CD8-positive, alpha-beta memory T cell (primary cell): ENCODE measurements at places on chromosomes 5 and 9.

DNA sequence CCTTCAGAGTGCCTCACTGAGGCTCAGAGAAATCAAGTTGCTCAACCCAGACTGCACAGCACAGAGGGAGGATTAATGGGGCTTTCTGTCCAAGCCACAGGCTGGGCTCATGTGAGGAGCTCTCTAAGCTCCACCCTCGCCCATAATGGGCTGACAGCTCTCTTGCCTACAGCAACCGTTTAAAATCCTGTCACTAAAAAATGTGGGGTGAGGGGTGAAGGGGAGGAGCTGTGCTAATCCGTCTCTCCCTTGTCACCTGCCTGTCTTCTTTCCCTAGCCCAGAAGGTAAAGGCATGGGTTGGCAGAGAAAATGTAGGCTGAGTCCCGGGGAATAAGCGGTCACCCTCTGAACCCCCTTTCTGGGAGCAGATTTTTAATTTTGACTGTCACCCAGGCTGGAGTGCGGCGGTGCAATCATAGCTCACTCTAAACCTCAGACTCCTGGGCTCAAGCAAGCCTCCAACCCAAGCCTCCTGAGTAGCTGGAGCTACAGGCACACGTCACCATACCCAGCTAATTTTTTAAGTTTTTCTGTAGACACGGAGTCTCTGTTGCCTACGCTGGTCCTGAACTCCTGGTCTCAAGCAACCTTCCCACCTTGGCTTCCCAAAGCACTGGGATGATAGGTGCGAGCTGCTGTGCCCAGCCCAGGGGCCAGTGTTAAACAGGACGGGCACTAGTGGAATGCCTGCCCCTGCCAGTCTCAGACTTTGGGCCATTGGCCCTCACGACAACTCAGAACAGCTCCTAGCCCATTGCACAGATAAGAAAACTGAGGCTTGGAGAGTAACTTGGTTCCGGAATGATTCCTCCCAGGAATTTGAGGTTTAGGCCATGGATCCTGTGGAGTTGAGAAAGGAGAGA is 89.5 kb downstream of the LMX1B start:
- no peak for DNase-seq

- no peak for DNase-seq
Observed at GRCh38 chr5:36841677-36842076, 34.9 kb upstream of the NIPBL start.

DNA sequence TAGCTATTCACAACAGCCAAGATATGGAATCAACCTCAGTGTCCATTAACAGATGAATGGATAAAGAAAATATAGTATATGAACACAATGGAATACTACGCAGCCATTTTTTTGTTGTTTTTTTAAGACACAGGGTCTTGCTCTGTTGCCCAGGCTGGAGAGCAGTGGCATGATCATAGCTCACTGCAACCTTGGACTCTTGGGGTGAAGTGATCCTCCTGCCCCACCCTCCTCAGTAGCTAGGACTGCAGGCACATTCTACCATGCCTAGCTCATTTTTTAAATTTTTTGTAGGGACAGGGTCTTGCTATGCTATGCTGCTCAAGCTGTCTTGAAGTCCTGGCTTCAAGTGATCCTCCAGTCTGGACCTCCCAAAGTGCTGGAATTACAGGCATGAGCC is 38.5 kb downstream of the CERT1 start:
- DNase-seq, result no peak

DNA sequence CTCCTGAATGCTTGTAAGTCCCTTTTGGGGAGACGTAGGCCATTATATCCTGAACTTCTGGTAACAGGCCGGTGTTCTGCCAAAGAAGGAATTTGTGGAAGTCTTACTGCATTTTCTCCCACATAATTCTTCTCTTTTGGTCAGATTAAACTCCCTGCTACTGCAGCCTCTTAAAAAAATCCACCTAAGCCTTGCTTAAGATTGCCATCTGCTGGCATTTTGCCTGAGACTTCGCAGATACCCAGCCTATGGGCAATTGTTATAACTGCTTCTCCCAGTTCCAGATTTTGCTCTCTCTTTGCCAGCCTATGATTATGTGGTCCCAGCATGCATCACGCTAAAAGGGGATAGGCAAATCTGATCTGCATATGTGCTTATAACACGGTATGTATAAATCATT is 391.6 kb upstream of the CHD1 start:
- DNase-seq, result peak; percentile 1

DNA sequence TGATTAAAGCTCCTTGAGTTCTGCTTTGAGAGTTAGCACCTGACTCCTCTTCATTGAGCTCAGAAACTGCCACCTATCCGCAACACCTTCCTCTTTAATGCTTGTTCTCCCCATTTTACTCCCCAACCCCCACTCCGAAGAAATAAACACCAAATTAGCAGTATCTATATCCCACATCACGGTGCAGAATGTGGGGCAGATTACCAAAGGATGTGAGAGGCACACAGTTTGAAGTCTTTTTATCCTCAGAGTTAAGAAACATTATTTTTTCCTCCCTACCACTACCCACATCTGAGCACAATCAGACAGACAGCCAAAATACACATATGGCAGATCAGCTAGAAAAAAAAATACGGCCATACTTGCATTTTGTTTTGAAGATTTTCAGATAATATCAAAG is 26.1 kb upstream of the IL7R start:
- peak; percentile 89 for DNase-seq

DNA sequence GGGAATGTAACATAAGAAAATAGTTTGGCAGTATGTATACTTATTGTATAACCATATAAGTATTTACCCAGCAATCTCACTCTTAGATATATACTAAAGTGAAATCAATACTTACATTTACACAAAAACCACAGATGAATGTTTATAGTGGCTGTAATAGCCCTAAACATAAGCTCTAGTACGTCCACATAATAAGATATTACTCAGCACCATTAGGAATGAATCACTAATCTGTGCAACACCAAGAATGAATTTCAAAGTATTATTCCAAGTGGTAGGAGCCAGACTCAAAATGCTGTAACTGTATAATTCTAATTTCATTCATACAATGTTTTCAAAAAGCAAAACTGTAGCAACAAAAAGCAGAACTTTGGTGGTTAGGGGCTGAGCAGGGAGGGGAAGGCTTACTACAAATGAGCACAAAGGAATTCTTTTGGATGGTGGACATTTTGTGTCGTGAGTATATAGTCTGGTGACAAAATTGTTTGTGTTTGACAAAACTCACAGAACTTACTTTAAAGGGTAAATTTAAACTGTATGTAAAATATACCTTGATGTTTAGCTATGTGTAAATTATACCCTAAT is 11.9 kb upstream of the C5orf46 start:
- DNase-seq, result no peak

- no peak for DNase-seq
Observed at GRCh38 chr5:55829956-55830355, 21.2 kb upstream of the IL31RA start.

DNA sequence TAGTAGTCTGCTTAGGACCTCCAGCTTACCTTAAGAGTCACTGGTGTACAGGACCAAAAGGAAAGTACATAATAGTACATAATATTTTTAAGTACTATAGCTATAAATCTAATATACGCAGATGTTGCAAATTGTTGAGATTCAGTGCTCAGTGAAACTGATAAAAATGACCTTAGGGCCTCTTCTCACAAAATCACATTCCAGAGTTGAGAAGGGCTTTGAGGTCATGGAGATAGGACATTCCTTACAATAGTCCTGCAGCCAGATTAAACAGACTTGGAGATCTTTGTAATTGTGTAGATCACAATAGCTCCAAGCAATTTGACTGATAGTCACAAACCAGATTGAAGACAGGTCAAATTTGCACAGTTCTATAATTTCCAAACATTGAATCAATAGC is 37.7 kb upstream of the PCSK1 start:
- DNase-seq, result no peak

- no peak for DNase-seq
Observed at GRCh38 chr9:74610523-74611061, 113.5 kb downstream of the RORB start.

DNA sequence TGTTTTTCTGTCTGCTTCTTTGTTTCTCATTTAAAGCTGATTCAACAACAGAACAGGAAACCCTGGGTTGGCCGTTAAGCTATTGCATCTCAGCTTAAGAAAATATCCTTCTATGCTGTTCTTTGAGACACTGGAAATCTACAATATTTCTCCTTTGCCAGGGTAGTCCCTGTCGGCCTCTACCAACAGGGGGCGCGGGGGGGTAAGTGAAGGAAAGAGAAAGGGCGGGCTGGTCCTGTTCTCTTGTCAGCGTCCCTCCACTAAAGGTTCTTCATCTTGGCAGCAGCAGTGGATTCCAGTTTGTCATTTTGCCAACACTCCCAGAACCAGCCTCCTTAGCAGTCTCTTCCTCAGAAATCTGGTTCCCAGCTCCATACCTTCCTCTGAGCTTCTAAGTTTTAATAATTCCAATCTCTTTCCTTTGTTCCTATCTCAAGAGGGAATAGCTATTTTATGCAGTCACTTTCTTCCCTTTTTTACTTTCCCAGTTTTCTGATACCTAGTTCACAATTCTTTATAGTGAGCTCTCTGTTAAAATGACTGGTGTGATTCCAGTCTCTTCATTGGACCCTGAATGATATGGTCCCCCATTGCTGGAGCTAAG is 222.3 kb downstream of the GLIS3 start:
- DNase-seq, result peak; percentile 1

DNA sequence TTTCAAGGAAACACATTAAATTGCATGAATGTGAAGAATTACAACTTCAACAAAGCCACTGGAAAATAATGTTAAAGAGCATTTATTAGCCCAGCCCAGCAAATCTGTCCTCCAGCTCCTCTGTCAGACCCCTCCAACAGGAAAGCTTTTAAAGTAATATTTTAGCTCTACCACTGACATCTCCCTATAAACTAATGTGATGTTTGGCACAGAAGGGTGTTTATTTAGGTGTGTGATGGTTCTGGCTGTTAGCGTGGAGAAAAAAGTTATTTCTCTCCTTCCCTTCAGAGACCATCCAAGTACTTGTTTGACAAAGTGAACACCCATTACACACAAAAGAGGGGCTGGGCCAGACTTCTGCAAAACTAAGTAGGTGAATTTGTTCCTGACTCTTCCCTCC is 111.9 kb upstream of the TARS1 start:
- no peak for DNase-seq

DNA sequence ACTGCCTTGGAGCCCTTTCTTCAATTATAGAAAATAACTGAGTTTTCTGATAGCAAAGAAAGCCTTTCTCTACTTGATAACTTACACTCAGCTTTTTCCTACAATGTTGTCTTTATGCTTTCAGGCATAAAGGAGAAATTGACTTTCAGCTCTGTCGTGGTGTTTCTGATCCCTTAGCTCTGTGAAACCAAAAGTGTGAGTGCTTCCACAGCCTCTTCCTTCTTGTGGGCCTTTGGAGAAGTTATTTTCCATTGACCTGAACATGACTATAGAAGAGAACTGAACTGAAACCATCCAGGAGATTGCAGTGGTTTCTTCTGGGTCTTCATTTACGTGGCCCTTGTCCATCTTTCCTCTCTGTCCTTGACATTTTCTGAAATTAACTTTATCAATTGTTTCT is 59.5 kb upstream of the EQTN start:
- DNase-seq, result no peak

DNA sequence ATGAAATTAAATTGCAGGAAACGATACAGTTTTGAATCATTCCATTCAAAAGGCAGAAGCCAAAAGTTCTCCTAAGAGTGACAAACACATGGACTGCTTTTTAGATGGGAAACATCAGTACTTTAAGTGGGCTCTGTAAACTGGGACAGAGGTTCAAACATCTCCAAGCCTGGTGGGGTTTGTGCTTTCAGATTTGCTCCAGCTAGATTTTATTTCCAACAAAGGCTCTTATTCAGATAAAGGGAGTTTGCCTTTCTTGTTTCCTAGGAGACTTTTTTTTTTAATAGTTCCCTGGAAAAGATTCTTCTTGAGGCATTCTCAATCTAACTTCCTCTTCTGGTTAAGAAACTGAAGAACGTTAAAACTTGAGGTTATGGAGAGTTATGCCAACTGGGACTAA is 277.6 kb downstream of the TMEM38B start:
- no peak for DNase-seq

DNA sequence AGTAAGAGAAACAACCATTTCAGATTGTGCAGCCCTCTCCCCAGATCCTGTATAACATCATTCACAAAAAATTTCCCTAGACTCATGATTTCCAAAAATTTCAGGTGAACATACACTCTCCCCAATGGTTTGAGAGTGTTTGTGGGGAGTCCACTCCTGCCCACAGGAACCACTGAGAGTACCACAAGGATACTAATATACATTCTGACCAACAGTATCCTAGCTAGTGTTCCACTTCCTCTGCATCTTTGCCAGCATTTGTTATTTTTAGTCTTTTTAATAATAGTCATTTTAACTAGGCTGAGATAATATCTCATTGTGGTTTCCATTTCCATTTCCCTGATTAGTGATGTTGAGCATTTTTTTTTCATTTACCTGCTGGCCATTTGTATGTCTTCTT is 155.4 kb downstream of the DTWD2 start:
- DNase-seq, result no peak

DNA sequence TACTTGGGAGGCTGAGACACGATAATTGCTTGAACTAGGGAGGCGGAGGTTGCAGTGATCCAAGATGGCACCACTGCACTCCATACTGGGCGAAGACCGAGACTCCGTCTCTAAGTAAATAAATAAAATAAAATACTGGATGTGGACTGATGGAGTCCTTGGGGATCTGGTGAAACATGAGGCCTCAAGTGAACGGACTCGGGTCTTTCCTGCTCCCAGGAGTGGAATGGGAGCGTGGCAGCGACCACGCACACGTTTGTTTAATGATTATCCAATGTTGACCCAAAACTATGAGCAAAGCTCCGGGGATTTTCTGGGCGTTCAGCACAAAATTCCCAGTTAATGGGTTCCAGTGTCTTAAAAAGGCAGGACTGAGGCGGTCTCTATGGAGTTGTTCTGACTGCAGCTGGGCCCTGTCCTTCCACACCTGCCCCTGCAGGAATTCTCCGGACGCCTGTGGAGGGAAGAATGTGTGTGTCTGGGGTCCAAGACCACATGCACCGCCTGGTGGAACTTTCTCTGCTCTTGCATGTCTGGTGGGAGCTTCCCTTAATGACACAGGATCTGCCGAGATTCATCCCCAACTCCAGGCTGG is 26.6 kb downstream of the NEK6 start:
- DNase-seq, result no peak

DNA sequence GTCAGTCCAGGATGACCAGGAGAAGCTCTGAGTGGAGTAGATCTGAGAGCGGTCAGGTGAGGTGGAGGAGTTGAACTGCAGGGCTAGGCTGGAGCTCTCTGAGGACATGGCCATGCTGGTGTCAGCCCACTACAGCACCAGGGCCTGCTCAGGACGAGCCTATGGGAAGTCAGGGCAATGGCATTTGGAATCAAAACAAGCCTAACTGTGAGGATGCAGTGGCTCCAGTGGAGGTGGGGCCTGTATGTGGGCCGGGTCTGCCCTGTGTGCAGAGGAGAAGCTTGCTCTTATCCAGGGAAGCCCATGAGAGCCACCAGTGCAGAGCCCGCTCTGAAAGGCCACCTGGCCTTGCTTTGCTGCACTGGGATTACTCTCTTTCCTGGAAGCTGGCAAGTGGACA is 11.1 kb downstream of the CXCL14 start:
- DNase-seq, result no peak

DNA sequence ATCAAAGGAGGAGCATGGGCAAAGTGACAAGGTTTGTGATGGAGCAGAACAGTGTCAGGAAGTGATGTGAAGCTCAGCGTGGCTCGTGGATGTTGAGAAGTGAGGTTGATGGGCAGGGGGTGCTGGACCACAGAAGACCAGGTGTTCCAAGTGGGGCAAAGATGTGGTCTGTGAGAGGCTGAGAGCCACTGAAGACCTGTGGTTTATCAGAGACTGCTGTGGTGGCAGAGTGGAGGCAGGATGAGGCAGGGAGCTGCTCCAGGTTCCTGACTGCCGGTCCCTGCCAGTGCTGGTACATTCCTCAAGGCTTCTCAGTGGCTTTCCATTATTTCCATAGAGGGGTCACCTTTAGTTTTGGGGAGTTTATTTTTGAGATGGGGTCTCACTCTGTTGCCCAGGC is 19.1 kb downstream of the PALM2AKAP2 start:
- no peak for DNase-seq
